ENCODE measurements at places on chromosomes 11 and 22.

- no peak for DNase-seq
These were observed 9.4 kb upstream of the PMM1 start for GRCh38 chr22:41598891-41599635.

- no peak for DNase-seq
These were observed 16.4 kb upstream of the FGF4 start for GRCh38 chr11:69791276-69792180.

DNA sequence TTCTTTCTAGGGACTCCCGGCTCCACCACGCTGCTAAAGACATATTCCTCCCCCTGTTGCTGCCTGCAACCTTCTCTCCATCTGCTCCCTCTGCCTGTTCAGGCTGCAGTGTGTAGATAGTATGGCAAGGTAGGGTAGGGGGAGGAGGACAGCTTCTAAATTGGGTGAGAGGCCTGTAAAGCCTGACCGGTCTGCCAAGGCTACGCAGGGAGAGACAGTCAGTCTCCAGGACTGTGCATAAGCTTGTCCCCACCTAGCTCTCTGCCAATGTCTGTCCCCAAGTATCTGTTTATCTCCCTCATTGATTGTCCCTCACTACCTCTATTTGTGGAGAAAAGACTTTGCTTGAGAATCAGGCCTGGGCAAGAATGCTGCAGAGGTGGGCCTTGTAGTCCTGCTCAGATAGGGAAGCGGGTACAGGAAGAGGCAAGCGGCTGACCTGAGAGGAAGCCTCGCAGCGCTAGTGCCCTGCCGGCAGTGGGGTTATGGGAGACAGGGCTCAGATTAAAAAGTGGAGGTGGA is 871 bp upstream of the SEZ6L start:
- no peak for DNase-seq

DNA sequence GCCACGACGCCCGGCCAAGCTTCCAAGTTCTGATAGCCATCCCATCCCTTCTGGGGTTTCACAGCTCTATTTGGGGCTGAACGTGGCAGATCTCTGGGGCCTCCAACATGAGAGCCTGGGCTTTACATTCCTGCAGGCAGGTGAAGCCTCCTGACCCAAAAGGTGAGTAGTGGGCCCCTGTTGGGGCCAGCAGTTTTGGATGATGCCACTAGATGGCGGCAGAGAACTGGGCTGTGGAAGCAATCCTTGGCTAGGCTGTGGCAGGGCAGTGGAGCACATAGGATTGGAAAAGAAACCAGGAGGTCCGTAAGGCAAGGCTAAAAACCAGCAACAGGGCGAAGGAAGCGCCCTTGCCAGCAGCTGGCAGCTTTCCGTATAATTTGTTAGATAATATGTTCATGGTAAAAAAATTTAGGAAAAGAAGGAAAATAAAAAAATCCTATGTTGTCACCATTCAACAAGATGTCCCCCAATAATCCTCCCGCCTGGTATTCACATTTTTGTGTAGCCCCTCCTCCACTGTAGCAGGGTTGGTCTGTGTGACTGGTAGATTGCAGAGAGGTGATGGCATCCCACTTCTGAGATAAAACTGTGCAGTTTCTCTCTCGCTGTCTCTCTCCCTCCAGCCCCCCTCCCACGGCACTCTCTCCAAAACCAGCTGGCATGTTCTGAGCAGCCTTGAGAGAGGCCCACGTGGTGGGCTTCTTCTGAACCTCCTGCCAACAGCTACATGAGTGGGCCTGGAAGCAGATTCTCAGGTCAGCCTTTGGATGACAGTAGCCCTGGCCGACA is 43.6 kb upstream of the OR4B1 start:
- peak; percentile 45 for DNase-seq

DNA sequence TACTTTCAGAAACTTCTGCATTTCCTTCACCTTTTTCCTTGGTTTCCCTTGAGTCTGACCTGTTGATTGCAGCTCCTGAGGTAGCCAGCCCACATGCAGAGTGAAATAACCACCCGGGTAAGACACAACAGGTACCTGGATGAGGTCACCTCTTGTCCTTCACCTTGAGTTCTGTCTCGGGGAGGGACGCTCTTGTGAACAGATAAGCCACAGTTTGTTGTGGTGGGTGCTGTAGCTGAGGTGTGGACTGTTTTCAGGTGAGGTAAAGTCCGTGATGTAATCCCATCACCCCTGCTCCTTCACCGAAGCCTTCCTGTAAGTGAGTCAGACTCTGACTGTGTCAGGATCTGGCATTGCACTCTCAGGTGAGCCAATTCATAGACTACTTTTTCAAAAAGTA is 183.1 kb downstream of the NAV2 start:
- no peak for DNase-seq

- no peak for DNase-seq
These were observed 74.4 kb upstream of the NTM start for GRCh38 chr11:131295986-131296385.

GRCh38 chr22:49140911-49141665 is 686.6 kb downstream of the BRD1 start:
- DNase-seq, result no peak

DNA sequence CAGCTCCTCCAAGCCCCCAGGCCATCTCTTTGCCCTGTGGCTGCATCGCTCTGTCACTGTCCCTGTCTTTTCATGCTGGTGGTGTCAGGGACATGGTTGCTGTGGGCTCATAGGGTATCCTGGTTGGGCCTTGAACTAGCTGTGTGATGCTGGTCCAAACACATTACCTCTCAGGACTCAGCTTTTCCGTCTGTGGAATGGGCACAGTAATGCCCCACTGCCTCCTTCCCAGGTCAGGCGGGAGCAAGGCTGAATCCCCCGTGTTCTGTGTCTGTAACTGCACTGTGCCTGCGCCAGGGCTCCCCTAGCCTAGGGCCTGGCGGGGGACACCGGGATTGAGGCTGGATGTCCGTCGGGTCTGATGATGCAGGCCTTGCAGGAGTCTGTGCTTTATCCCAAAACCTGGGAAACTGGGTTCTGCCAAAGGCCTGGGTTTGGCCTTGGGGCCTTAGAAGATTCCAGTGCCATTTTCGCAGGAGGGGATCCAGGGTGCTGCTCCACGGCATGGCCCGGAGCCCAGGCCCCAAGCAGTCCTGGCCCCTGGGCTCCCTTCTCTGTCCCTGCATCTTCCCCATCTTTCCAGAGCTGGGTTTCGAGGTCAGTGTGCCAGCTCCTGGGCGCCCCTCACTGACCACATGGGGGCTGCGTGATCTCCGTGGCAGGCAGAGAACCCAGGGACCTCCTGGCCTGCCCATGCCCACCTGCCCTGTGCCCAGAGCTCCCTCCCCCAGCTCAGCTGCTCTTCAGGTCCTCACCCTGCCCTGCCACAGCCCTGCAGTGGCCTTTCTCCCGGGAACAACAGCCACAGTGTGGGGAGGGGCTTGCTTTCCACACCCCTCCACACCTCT is 32.7 kb upstream of the CELSR1 start:
- DNase-seq, result no peak

- DNase-seq, result no peak
These were observed 24.4 kb downstream of the METTL15 start for GRCh38 chr11:28132548-28132947.

GRCh38 chr11:112273066-112273465 is 12.4 kb upstream of the PLET1 start:
- no peak for DNase-seq

DNA sequence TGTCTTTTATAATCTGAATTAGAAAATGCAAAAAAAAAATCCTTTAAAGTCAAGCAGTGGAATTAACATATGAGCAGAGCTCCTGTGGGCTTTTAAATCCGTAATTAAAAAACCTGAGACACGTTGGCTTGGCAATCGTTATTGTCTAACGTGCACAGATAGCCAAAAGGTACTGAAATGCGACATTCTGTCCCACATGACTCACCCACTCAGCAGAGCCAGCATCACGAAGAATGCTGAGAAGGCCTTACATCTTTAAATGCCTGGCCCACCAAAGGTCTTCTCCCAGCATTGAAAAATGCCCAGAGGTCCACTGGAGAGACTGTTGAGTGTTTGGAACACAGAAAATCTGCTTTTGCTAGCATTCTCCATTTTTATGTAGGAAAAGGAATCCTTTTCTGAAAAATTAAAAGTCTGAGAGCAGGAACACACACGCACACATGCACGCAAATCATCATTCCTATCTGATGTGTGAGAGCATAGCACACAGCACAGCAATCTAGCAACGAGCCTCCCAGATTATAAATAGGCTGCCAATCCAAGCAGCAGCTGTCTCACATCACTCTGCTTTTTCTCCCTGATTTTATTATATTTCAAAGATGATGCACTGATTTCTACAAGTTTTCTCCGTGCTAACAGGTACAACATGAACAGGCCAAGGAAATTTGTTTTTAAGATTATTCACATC is 94.5 kb downstream of the PHF21A start:
- no peak for DNase-seq

- DNase-seq, result no peak
These were observed 626 bp downstream of the KRTAP5-7 start for GRCh38 chr11:71527576-71528210.

GRCh38 chr11:48263423-48263911 is at the start of gene OR4X1:
OR4X1 (plus strand) TSS chr11:48263861; CDS start chr11:48263861, 0 bp downstream.
- DNase-seq, result no peak

DNA sequence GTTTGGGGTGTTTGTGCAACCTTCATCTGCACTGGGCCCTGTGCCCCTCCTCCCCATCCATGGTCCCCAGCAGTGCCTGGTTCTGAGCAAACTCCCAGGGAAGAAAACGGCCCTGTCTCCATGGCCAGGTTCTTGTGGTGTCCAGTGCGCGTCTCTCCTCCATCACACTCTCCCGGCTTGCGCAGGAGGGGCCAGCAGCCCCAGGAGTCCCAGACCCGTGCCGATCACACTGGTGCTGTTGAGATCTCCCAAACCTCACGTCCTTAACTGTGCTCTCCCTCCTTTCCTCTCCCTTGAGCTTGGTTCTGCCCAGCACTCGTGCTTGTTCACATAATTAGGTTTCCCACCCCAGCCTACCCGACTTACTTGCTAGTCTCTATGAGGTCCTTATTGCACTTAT is 10.9 kb upstream of the GRK2 start:
- DNase-seq, result no peak

- no peak for DNase-seq
These were observed 29.0 kb downstream of the FBLN1 start for GRCh38 chr22:45531441-45532234.

DNA sequence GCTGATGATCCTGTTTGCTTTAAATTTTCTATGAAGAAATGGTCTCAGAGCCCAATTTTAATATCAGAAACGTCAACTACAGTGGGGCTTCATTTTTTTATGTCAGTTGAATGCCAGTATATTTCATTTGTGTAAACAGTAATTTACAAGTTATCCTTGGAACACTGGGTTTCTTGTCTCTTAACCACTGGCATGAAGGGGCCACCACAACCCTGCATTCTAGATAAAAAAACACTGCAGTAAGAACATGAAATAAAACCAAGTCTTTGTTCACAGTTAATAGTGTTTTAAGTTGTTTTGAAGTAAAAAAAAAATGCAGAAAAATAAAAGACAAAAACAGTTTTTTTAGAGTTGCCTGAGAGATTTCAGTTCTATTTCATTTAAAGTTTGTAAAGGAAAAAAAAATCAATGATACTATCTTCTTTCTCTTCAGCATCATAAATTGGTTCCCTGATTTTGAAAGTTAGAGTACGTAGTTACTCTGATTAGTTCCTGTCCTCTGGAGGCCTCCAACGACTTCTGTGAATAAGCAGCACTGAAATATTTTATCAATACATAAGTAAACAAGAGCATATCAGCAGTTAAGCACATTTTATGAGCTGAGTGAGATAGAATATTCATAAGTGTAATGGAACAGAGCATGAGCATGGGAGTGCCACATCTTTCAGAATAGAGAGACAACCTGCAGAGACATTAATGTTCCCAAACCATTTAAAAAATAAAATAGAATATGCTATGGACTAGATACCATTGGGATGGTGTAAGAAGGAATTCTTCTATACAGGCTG is 7.8 kb upstream of the DDI1 start:
- no peak for DNase-seq

DNA sequence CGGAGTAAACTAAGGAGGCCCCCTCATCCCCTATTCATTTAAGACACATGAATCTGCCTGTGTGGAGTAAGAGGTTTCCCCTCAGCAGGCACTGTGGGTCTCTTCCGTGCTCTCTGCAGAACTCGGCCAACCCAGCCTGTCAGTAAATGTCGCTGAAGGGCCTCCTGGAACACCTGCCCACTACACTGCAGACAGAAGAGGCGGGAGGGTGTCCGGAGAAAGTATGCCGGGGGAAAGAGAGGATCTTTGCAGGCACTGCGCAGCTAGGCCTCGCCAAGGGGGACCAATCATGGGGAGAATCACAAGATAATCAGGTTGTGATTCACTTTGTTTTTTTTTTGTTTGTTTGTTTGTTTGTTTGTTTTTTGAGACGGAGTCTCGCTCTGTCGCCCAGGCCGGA is 110.8 kb downstream of the MORC2 start:
- no peak for DNase-seq

DNA sequence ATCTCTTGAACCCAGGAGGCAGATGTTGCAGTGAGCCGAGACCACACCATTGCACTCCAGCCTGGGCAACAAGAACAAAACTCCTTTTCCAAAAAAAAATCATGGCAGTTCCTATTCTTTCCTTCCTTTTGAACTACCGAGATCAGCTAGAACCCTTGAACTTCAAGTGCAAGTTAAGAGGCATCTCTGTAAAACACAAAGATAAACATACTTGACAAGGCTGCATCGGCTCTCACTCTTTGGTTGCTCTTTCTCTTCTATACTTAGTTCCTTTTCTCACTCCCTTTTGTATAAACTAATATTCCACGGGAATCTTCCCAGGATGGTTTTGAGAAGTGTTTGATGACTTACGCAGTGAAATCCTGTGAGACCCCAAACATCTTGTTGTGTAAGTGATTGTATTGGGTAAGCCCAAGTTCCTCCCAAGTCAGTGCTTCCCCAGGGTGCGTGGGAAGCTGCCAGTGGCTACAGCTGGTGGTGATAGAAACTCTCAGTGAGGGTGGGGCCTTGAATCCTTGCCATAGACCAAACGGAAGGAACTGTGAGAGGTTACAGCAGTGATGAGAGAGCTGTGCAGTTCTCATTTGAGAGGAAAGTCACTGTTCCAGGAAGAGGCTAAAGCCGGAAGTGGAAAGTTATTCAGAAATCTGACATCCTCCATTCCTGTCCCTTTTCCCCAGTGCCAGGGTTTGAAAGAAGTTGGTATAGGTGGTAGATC is 24.1 kb upstream of the CDC42EP2 start:
- DNase-seq, result no peak

DNA sequence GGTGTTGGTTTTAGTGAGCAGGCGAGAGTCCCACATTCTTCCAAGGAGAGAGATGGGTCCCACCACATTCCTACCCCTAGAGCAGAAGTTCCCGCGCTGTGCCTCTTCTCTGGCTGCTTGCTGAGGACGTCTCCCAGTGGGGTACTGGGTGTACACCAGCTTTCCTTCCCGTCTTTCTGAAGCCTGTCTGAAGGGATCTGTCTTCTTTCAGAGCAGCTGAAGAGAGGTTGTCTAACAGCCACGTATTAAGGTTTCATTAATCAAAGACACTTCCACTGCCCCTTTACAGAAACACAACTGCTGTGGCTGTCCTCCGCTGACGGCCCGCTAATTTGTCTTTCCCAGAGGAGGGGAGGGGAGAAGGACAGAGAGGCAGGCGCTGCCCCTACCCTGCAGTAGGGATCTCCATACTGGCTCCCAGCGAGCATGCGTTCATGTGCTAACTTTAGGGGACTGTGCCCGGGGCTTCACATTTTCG is 56.0 kb downstream of the ZBTB16 start:
- DNase-seq, result no peak
